ENCODE measurements at places on chromosomes 11 and 22.

DNA sequence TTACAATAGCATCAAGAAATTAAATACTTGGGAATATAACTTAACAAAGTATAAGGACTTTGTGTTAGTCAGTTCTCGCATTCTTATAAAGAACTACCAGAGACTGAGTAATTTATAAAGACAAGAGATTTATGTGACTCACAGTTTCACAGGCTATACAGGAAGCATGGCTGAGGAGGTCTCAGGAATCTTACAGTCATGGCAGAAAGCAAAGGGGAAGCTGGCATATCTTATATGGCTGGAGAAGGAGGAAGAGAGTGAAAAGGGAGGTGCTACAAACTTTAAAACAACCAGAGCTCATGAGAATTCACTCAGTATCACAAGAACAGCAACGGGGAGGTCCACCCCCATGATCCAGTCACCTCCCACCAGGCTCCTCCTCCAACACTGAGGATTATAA lies 32.0 kb upstream of the CCDC134 start:
- no peak for DNase-seq

DNA sequence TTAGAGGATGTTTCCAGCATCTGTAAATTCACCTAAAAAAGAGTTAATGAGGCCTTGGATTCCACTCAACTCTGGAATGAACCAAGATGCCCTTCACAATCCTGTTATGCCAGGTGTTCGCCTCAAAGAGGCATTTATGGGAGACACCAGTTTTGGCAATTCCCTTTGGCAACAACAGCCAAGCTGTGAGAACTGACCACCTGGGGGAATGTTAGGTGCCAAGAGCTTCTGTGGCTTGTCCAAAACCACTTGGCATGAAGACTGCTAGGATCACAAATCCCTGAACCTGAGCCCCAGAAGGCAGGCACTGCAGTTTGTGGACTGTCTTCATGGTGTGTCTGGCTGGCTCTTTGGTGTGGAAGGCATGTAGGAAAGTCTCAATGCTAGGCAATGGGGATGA lies 164.4 kb upstream of the BDNF start:
- no peak for DNase-seq

- DNase-seq, result peak; percentile 37
These were observed 169.1 kb downstream of the RRAS2 start for GRCh38 chr11:14189874-14190273.

GRCh38 chr11:65609665-65610064 lies 4.4 kb downstream of the MAP3K11 start:
- DNase-seq, result no peak

DNA sequence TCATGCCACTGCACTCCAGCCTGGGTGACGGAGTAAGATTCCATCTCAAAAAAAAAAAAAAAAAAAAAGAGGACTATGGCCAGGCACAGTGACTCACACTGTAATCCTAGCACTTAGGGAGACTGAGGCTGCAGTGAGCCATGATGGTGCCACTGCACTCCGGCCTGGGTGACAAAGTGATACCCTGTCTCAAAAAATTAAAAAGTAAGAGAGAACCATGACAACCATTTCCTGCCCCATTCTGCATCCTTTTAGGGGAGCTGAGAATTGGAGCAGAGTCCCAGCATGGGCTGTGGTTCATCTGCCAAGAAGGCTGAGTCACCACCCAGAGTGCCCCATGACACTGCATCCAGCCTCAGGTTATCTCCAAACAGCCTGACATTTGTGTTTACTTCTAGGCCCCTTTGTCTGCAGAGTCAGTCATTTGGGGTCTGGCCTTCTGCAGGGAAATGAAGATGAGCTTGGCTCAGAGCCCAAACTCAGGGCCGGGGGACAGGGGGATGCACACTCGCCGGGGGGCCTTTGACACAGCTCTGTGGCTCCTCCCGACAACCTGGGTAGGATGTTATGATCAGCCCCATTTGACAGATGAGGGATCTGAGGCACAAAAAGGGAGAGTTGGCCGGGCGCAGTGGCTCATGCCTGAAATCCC lies 4.7 kb downstream of the CSDC2 start:
- DNase-seq, result no peak

DNA sequence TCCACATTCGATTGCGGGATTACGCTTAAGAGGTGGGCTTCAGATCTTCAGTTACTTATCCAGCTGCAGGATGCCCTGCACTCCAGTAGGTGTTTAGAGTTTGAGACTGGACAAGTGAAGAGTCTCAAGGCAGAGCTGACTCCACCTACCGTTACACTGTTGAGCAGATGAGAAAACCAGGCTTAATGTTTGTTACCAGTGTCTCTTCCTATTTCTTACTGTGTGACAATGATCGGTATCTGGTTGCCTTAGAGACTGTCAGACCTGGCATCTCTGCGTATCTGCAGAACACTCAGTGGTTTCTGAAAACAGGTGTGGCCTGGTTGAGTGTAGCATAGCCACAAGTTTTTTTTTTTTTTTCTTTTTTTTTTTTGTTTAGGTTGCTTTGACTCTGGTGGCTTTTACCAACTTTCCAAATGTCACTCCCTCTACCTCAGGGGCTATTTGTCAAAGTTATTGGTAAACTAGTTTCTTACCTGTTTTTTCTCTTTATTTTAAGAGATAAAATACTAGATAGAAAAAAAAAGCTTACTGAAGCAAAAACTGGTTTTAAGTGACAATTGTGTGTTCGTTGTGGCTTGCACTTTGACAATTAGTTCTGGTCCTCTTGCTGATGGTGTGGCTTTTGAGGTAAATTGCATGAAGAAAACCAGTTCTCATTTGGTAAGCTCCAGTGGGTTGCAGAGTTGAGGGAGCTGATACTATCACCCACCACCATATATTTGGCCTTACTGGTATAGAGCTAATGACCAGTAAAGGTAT lies 284.8 kb downstream of the ETS1 start:
- no peak for DNase-seq

DNA sequence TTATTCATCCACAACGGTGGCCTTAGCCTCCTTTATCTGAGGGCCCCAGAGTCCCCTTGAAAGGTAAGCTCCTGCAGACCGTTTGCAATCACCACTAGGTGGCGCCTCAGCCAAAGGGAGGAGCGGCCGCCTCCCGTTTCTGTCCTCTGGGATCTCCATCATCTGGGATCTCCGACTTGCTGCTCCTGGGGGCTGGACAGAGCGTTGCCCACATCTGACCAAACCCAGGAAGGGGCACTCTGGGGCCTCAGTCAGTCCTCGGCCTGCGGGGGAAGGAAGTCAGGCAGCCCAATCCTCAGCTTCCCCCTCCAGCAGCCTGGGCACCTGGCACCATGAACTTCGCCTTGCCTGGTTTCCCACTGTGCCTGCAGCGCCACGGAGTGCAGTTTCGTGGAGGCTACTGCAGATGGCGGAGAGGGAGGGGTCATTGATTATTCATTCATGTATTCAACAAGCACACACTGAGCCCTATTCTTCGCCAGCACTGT lies 23.5 kb downstream of the TP53I11 start:
- DNase-seq, result no peak

GRCh38 chr11:33478111-33478573 lies 221.0 kb downstream of the HIPK3 start:
- DNase-seq, result no peak

- DNase-seq, result no peak
These were observed 7.8 kb downstream of the SEPTIN3 start for GRCh38 chr22:41976961-41977566.

DNA sequence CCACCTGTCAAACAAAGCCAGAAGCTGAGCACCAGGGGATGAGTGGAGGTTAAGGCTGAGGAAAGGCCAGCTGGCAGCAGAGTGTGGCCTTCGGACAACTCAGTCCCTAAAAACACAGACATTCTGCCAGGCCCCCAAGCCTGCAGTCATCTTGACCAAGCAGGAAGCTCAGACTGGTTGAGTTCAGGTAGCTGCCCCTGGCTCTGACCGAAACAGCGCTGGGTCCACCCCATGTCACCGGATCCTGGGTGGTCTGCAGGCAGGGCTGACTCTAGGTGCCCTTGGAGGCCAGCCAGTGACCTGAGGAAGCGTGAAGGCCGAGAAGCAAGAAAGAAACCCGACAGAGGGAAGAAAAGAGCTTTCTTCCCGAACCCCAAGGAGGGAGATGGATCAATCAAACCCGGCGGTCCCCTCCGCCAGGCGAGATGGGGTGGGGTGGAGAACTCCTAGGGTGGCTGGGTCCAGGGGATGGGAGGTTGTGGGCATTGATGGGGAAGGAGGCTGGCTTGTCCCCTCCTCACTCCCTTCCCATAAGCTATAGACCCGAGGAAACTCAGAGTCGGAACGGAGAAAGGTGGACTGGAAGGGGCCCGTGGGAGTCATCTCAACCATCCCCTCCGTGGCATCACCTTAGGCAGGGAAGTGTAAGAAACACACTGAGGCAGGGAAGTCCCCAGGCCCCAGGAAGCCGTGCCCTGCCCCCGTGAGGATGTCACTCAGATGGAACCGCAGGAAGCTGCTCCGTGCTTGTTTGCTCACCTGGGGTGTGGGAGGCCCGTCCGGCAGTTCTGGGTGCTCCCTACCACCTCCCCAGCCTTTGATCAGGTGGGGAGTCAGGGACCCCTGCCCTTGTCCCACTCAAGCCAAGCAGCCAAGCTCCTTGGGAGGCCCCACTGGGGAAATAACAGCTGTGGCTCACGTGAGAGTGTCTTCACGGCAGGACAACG lies 11.7 kb downstream of the CXCR5 start:
- DNase-seq, result no peak

DNA sequence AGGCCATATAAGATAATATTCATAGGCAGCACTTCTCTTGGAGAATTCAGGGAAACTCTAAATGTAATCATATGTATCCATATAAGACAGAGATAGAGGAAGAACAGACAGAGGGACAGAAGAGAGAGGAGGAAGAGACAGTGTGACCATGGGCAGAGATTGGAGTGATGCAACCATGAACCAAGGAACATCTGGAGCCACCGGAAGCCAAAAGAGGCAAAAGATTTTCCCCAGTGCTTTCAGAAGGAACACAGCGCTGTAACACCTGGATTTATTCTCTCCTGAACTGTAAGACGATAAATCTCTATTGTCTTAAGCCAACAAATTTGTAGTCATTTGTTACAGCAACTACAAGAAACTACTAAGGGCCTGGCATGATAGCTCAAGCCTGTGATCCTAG lies 57.7 kb downstream of the GAB2 start:
- DNase-seq, result no peak

DNA sequence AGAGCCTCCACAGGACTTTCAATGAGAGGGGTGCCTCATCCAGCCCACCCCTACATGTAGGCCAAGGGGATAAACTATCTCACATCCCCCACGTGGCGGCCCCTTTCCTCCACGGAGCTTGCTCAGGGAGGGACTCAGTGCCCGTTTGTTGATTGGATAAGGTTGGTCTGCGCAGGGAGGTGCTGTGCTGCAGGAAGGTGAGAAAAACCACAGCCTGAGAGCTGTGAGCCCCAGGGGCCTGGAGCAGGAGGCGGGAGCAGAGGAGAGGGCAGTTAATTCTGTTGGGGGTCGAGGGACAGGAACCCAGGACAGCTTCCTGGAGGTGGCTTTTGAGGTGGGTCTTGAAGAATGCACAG lies 31.9 kb upstream of the ATXN10 start:
- DNase-seq, result no peak

GRCh38 chr11:104926771-104927611 lies 28.7 kb upstream of the CASP12 start:
- DNase-seq, result no peak

DNA sequence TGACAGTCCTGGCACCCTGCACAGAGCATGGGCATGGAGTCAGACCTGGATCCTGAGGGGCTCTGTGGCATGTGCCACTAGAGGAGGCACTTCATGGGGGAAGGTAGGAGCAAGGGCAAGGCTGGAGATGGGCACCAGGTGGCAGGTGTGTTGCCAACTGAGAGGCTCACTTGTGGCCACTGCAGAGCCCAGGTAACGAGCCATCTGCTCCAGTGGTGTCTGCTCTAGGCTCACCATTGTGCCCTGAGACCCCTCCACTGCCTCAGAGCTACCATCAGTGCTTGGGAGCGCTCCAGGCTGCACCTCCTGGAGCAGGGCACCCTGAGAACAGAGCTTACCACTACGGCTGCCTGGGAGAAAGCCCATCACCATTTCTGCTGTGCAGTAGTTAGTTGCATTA lies 1.3 kb upstream of the ZDHHC8 start:
- DNase-seq, result no peak

GRCh38 chr11:91066456-91067047 lies 843.7 kb upstream of the CHORDC1 start:
- DNase-seq, result no peak

- DNase-seq, result no peak
These were observed 13.7 kb downstream of the NFRKB start for GRCh38 chr11:129881570-129882170.

GRCh38 chr22:20771918-20772625 lies 1.8 kb upstream of the SERPIND1 start:
- DNase-seq, result no peak

DNA sequence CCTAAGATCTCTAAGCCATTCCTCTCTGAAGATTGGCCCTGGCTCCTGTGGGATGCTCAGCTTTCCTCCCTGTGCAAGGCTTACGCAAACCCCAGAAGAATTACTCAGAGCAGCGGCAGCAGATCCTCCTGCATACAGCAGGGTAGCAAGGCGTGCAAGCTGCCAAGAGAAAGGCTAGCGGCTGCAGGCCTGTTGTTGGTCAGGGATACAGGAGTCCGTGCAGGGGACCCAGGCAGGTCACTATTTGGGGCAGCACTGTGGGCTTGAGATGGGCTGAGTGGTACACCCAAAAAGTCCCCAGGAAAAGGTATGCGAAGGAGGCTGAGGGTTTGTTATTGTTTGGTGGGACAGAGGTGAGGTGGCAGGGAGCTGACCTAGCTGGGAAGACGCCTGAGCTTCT lies 1.5 kb downstream of the GLB1L2 start:
- DNase-seq, result no peak

DNA sequence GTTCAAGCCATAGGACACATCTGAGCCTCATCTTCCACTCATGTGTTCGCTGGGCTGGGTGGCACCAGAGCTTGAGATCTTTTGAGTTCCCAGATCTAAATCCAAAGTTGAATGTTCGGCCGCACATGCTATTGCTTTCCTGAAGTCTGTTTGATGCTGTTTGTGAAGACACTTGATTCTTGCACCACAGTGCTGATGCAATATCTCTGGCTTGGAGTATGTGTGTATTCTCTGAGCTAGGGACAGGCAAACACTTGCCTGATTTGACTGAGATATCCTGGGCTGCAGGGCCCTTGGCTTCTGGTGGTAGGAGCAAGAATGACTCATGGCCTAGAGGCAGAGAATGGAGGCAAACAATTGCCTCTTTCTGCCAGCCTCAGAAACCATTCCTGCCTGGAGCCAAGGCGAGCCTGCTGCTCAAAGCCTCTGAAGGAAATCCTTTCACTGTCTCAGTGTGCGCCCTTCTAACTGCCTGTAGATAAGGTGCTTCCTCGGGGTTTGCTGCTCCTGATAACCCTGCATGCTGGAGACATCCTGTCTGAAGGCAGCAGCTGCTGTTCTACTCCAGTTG lies 73.0 kb downstream of the CYB5R2 start:
- peak; percentile 70 for DNase-seq

- no peak for DNase-seq
These were observed 316.7 kb downstream of the DLG2 start for GRCh38 chr11:85310479-85310878.
